ENCODE measurements at places on chromosomes 2 and 18.

GRCh38 chr2:172462849-172463381, 35.5 kb downstream of the ITGA6 start:
- DNase-seq, result no peak

DNA sequence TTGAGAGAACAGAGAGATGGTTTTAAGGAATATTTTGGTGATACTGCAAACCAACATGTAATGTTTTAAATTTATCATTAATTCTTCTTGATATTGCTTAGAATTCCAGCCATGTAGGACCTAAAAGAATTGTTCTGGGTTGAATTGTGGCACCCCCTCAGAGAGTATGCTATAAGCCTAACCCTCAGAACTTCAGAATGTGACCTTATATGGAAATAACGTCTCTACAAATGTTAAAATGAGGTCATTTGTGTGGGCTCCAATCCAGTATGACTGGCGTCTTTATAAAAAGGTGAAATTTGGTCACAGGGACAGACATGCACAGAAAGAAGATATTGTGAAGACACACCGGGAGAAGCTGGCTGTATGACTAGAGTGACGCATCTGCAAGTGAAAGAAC, 193.6 kb downstream of the NRXN1 start:
- DNase-seq, result no peak

DNA sequence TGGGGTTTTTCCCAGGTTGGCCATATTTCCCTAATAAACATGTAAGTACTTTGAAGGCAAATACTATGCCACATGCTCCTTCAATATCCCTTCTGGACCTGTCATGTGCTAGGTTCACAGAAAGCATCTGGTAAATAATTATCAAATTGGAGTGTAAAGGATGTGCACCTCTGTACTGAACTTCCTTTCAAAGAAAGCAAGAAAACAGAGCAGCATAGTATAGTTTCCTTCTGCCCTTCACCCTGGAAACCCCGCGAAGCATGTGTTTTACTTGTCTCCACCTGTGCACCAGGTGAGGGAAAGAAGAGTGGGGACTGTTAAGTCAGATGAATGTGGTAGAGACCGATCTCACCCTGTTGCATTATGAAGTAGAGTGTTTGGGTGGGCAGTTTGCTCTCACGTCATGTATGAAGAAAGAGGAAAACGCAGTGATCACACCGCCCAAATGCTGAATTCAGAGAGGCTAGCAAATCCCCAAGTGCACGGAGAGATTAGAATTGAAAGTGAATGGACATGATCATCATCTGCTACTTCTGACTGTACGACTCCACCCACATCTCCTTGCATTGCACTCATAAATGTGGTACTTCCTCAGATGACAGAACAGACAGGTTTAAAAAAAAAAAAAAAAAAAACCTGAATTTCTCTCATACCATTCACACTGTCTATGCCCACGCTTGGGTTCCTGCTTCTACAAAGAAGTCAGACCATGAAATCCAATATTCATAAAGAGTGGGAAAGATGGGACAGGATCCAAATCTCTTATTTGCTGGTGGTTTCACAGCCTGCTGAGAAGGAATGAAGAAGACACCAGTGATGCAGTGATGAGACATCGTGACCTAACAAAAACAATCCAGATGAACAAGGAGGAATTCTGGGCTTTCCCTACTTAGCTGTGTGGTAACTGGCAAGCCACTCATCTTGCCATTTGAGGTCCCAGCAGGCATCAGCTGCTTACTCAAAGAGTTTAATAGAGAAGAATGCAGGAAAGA, 448.6 kb downstream of the BCL11A start:
- DNase-seq, result no peak

DNA sequence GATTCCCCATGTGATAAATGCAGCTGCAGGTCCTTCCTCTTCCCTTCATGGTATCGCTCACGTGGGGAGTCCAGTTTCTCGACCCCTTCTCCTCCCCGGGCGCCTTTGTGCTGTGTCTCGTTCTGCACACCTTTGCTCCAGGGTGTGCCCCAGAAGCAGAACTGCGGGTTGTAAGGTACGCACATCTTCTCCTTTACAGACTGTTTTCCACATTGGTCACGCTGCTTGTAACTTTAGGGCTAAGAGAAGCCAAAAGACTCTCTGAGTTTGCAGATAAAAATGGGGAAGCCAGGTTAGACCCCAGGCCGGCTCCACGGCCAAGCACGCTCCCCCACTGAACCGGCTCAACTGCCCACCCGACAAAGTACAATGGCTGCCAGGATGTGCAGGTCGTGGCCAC, 45.9 kb upstream of the TFCP2L1 start:
- DNase-seq, result no peak

GRCh38 chr2:46010925-46011490, 286.2 kb upstream of the EPAS1 start:
- DNase-seq, result no peak
